ENCODE measurements at places on chromosomes 6 and 20. TPM values are rescaled to one million over a fixed set of nuclear protein-coding genes. Genes with fewer than 3 reads are reported as not detected.
A peak's percentile ranks its signal among the peaks of the same experiment; 100 is the strongest.

DNA sequence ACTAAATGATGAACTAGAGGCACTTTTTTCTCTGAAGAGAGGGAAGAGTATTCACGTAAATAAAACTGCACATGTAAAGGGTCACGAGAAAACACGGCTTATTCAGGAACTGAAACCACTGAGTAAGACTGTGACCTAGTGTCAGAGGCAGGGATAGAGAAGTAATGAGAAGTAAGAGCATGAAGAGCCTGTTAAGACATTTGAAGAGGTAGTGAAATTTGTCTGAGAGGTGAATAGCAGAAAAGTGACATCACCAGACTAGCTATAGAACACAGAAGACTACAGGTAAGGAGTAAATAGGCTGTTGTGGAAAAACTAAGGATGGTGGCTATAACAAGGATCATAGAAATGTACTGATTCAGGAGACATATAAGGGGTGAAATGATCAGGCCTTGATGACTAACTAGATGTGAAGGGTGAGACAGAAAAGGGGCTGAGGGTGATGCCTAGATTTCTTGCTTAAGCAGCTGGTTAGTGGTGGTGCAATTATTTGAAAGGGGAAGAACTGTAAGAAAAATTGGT lies 76.8 kb downstream of the REV3L start:
- no peak for DNase-seq

GRCh38 chr6:31070711-31071197 lies 41.6 kb downstream of the C6orf15 start:
- DNase-seq, result peak; percentile 76

DNA sequence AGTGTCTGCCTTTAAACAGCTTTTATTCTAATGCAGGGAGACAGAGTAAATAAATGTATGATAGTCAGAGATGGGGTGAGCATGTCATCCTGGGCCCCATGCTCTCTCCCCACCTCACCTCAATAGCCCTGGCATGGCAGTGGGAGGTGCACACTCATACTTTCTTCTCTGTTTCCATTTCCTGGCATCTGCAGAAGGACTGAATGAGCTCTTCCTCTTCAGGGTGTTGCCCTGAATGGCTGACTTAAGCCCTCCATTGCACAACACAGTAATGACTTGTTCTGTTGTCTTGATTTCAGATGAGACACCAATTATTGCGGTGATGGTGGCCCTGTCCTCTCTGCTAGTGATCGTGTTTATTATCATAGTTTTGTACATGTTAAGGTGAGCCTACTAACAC lies 57.0 kb upstream of the GNRH2 start:
- DNase-seq, result peak; percentile 49

DNA sequence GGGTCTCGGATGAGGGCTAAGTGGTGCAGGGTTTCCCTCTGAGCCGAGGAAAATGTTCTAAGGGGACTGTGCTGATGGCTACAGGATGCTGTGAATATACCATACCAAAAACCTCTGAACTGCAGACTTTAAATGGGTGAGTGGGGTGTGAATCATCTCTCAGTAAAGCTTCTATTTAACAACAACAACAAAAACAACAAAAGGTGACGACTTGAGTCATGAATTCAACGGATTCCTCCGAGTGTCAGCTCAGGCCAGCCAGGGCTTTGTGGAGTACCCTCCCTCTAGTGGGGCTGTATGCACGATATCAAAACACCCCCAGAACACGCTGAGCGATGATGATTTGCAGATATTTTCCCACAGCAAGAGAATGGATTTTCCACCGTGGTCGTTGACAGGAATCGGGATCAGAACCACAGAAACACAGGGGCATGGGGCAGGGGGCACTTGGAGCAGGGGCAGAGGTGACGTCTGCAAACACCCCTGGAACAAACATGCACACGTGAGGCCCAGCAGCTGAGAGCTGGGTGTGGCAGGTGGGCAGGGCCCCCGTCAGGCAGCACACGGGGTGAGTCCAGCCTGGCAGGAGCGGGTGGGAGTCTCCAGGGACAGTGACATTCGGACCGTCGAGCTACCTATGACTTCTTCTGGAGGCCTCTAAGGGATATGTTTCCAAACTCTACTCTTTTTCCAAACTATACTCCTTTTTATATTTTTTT lies 38.6 kb downstream of the SLC2A4RG start:
- DNase-seq, result peak; percentile 32

DNA sequence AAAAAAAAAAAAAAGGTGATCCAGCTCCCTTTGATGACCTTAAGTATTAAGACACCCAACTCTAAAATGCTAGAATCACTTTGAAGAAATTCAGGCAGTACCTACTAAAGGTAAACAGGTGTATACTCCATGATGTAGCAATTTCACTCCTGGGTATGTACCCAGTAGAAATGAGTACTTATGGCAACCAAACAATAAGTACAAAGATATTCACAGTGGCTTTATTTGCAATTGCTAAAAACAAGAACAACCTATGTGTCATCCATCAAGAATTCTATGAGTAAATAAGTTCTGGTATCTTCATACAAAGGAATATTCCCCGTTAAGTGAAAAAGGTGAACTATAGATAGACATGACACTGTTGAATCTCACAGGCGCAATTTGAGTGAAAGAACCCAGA lies 29.4 kb downstream of the MDGA1 start:
- peak; percentile 8 for DNase-seq

- no peak for DNase-seq
These were observed 207.0 kb upstream of the TCF21 start for GRCh38 chr6:133681891-133682290.

- no peak for DNase-seq
These were observed 1127.5 kb downstream of the GRIK2 start for GRCh38 chr6:102520966-102521365.

DNA sequence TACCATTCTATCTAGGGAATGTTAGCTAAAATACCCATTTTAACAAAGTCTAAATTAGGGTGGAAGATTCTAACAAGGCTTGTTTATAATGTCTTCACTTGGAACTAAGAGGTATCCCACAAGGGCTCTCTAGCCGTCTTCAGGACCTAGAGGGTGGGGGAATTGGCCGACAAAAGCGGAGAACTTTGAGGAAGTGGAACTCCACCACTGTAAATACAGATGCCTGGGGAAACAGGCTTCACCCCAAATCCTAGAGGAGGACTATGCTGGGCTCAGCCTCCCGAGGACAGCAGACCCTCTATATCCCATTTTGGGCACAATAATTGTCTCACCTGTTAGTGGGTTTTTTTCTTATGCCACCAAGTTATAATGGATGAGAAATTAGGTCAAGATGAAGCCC lies 58.0 kb upstream of the TFB1M start:
- no peak for DNase-seq

DNA sequence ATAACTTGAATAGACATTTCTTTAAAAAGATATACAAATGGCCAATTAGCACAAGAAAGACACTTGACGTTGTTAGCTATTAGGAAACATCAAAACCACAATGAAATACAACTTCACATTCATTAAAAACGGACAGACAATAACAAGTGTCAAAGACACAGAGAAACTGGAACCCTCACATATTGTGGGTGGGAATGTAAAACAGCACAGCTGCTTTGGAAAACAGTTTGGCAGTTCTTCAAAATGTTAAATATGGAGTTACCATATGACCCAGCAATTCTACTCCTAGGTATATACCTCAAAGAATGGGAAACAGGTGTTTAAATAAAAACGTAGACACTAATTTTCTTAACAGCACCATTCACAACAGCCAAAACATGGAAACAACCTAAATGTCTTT lies 100.5 kb upstream of the SLC22A23 start:
- DNase-seq, result no peak

DNA sequence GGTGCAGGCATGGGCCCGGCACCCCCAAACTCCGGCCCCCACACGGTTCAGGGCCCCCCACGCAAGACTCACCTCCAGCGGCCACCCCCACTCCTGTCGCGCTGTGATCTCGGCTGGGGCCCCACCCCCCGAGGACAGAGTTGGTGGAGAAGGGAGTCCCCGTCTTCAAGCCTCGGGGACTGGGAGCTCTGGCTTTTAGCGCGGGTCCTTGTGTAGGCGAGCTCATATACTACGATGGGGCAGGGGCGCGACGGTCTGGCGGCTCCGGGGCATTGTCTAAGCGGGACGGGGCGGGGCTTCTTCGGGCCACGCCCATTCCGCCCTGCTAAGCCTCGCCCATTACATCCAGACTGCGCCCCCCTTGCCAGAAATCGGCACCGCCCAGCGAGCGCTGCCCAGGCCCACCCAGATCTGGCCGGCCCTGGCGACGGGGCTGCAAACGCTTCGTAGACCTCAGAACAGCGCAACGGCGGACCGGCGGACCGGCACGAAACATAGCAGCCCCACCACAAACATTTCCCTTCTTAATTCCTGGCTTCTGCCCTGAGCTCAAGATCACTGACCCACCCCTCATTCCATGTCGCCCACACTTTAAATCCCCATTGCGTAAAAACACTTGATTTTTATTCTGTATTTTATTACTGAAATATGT lies 1.0 kb upstream of the DDAH2 start:
- peak; percentile 92 for DNase-seq

DNA sequence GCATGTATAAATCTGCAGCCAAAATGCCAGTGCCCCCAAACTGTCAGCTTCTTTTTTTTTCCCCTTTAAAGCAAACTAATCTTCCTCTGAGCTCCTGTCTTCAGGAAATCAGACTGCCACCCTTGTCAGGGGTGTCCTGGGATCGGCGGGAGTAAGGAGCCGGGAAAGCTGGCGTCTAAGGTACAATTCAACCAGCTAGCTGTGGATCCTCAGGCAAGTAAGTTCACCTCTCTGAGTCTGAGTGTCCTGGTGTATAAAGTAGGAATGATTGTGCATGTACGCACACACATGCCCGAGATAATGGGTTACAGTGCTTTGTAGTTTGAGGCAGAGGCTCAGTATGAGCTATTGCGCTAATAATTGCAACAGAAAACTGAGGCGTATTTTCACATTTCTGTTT lies 98.3 kb downstream of the ANKRD60 start:
- DNase-seq, result no peak

GRCh38 chr6:106501960-106502371 lies 127.3 kb downstream of the RTN4IP1 start:
- no peak for DNase-seq

GRCh38 chr20:63223121-63223825 lies 7.3 kb upstream of the YTHDF1 start:
- DNase-seq, result peak; percentile 47

GRCh38 chr20:34104059-34104458 lies 8.0 kb downstream of the EIF2S2 start:
- DNase-seq, result no peak

- no peak for DNase-seq
These were observed 147.5 kb upstream of the TSHZ2 start for GRCh38 chr20:52824494-52825216.

DYNLT2 gene
- total RNA-seq, result 1.3 TPM

RHAG gene
- total RNA-seq, result not detected

MROH8 gene
- total RNA-seq, result 2.6 TPM

PET117 gene
- 9.5 TPM for total RNA-seq

NKX2-4 gene
- not detected for total RNA-seq

THBS2 gene
- total RNA-seq, result 478 TPM

L3MBTL3 gene
- 14.8 TPM for total RNA-seq

TCF21 gene
- total RNA-seq, result 1.3 TPM

All from fibroblast of villous mesenchyme (primary cell).